Stimulated activated CD4-positive, alpha-beta T cell treated with anti-CD3 and anti-CD28 coated beads, Interleukin-15, amount 100 ng/mL, for 48 hours (primary cell): ENCODE measurements at places on chromosomes 6 and 20.
A peak's percentile ranks its signal among the peaks of the same experiment; 100 is the strongest.

DNA sequence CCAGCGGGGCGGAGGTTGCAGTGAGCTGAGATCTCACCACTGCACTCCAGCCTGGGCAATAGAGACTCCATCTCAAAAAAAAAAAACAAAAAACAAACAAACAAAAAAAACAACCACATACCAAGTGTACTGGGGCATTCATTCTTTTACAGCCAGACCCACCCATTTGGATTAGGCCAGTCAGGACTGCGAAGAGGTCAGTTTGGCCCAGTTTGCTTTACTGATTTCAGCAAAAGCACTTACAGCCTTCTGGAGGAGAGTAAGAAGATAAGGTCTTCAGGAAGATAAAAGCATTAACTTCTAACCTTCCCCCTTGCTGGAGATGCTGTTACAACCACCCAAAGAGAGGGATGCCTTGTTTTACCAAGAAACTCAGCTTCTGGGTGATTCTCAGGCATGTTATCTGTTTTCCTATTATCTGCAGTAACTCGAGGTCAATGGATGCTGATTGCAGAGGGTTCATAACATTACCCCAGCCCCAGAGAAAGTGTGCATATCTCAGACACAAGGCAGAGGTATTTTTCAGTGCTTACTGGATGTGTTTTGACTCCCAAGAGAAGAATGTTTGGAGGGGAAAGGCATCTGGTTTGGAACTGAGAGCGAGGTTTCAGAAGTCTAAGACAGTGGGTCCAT, 118.9 kb downstream of the RIN2 start:
- DNase-seq, result no peak

DNA sequence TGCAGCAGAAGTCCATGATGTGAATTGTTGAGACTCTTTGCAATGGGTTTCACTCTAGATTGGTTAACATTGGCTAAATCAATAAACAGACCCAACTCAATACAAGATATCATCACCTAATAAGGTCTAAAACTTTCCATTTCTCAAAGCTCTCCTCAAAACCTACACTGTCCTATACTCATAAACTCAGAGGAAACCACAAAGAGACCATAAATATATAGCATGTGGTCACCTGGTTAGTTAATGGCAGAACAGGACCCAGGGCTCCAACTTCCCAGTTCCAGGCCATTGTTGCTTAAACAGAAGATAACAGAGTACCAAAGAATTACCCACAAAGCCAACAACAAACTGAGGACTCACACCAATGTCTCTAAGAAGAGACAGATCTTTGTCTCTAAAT, 12.0 kb downstream of the RTN4IP1 start:
- no peak for DNase-seq

GRCh38 chr20:63328026-63328700, 33.0 kb downstream of the CHRNA4 start:
- DNase-seq, result no peak

GRCh38 chr6:134317471-134318131, at the start of gene SGK1:
Gene SGK1 (minus strand): TSS chr6:134318112. CDS start chr6:134317460, 652 bp downstream.
- DNase-seq, result peak; percentile 1

- no peak for DNase-seq
Observed at GRCh38 chr20:57930351-57930750, 220.5 kb upstream of the PMEPA1 start.

DNA sequence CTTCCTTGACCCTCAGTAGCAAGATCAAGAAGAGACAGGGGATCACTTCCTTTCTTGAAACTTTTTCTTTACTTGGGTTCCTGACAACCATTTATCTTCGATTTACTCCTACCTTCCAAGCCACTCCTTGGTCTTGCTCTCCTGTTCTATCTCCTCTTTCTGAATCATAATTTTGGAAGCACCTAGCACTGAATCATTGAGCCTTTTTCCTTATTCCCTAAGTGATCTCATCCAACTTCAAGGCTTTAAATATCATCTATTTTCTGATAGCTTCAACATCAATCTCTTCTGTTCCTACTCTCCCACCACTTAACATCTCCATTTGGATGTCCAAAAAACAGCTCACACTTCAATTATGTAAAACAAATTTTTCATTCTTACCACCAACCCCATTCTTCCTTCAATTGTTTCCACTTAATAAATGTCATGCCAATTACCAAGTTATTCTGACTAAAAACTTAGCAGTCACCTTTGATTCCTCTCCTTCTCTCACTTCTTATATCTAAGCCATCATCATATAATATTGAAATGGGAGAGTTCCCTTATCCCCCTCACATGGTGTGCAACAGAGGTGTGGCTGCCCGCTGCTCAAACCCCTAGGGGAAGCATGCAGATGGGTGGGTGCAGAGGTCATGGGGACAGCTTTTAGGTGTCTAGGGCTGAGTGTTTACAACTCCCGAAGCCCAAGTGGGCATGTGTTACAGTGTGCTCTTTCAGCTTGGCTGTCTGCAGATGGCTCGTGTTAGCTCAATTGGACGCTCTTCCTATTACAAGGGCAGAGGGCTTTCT, 23.4 kb upstream of the TRDN start:
- no peak for DNase-seq

- no peak for DNase-seq
Observed at GRCh38 chr20:62117362-62117646, 5.0 kb upstream of the LSM14B start.

DNA sequence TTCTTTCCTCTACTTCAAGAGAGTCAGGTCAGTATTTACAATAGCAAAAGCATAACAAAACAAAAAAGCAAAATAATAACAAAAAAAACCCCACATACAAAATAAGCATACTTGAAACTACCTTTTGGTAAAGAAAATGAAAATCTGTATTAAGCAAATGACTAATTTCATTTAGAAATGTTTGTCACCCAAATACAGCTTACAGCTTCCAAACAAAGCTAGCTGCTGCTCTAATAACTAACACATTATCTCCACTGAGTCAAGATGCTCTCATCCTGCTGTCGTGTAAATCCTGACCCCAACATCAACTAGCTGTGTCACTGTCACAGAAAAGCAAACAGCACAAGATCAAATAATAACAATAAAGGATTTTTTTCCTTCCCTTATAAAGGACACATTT, 21.7 kb downstream of the MAP7 start:
- no peak for DNase-seq

GRCh38 chr6:74946961-74947360, 258.9 kb downstream of the COL12A1 start:
- DNase-seq, result no peak

DNA sequence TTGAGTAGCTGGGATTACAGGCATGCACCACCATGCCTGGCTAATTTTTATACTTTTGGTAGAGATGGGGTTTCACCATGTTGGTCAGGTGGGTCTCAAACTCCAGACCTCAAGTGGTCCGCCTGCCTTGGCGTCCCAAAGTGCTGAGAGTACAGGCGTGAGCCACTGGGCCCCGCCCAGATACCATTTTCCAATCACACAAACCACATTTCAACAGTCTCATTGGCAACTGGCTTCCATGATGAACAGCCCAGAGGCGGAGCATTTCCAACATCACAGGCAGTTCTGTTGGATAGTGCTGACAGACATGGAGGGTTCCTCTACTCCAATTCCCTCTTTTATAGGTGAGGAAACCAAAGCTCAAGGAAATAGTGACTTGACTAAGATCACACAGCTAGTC, 43.9 kb upstream of the PLCB4 start:
- no peak for DNase-seq

DNA sequence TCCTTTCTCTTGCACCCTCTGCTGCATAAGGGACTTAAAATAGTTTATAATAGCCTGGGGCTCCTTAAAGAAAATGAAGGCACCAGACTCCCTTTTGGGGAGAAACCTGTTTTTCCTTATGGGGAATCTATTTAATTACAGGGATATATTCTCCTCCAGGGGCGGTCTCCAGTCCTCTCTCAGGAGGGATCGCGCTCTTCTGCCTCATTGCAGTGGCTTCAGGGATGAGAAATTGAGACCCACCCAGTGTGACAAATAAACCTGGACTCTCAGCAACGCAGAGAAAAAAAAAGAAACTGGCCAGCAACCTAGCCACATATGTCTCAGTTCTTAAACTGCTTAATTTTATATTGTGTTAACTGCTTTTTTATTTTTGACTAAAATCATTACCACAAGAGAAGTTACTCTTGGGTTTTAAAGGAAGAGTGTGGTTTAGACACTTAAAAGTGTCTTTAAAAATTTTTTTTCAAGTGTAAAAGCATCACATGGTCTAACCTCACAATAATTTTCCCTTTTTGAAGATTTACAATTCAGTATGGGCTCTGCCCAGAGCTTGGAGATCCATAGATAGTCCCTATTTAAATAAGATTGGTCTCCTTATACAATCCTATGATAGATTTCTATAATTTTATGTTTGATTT, 11.7 kb upstream of the GOPC start:
- no peak for DNase-seq

GRCh38 chr6:159941286-159942113, 27.4 kb upstream of the IGF2R start:
- DNase-seq, result no peak

DNA sequence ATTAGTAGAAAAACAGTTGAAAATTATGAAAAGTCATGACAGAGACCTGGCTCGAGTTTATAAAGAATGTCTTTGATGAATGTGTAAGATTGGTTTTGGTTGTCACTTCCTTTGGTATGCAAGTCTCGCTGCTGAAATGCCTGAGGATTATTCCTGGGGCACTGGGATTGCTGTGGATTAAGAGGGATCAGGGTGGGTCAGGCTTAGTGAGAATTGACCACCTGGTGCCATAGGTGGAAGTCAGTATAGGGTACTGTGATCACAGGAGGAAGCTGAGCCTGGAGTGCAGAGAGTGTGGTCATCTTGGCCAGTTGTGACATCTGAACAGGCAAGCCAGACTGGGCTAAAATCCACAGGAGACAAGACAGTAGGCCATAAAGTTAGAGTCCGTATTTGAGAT, 34.9 kb downstream of the CEP43 start:
- DNase-seq, result no peak

DNA sequence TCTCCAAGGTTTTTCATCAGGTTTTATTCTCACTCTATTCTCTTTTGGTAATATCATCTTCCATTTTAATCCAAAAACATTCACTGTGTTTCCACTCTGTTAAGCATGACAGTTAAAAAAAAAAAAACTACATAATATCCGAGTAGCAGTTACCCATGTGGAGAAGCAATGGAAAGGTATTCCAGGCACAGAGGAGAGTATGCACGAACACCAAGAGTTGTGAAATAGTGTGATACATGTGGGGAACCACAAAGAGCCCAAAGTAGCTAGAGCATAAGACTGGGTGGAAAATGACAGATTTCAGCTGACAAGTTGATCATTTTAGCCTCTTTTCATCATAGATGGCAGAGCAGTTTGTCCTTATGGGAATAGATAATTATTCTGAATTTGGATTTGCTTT, 19.9 kb upstream of the FBXL4 start:
- DNase-seq, result no peak

- DNase-seq, result no peak
Observed at GRCh38 chr6:124040655-124041054, 237.0 kb downstream of the NKAIN2 start.

DNA sequence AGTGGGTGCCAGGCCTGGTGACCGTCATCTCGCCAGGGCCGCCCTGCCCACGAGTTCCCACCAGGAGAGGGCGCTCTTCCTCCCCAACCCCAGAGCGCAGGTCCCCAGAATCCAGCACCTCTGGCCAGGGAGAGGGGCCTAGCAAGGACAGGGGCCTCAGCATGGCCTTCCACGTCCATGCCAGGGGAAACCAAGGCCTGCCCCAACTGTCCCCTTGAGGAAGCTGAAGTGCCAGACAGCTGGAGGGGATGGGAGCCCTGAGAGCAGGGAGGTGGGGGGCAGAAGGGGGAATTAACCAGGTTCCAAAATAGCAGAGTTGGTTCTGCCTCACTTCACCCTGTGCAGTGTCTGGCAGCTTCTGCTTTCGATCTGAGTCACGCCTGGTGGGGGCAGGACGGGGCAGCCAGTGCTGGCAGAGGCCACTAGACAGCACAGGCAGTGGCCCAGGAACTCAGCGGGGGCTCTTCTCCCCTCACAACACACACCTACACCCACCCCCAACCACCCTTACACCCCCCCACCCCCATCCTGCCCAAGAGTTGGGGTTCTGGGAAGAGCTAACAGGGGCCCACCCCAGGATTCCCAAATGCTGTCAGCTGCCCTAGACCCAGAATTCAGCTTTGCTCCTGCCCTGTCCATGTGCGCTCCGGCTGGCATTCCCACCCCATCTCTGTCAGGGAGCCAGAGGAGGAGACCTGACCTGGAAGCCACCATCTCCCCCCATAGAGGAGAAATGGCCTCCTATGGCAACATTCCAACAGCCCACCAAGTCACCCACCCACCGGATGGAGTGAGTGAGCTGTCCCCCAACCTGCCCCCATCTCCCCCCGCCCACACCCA, 29.2 kb downstream of the TFEB start:
- peak; percentile 66 for DNase-seq

- peak; percentile 14 for DNase-seq
Observed at GRCh38 chr6:13573669-13574110, 711 bp upstream of the SIRT5 start.

- no peak for DNase-seq
Observed at GRCh38 chr6:41367700-41368099, 32.3 kb downstream of the NCR2 start.

DNA sequence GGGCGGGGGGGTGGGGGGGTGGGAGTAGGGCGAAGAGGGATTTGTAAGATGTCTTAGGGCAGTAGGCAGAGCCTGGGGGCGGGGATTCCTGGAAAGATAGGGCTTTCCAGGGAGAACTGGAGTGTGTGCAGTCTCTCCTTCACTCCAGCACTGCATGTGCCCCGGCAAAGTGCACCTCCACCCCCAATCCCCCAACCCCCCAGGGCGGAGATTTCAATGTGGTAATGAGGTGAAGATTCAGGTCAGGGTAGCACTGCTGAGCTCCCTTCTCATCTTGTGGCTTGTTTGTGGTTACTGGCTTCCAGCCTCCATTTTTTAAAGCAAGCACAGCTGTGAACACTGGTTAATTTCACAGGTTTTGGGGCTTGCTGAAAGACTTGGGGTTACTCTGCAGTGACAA, 5.9 kb downstream of the TMEM239 start:
- DNase-seq, result no peak

GRCh38 chr6:158073776-158074175, 92.1 kb downstream of the SYNJ2 start:
- DNase-seq, result no peak

DNA sequence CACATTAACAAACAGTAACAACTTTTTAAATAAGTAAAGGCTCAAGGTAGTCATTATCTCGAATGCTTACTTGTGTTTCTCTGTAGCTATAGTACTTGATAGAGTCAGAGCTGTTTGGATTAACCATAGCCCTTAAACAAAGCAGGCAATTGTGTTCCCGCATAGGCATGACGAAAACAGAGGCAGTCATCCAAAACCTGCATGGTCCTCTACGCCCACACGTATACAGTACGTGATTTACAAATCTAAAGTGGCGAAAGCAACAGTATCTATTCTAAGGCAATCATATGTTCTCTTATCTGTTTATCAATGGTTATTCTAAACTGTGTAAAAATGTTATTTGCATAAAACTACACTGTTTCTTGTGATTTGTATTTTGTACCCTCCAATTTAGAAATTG, 31.8 kb downstream of the HFE start:
- DNase-seq, result no peak
